T-helper 9 cell (primary cell): ENCODE measurements at places on chromosomes 7 and 10.

DNA sequence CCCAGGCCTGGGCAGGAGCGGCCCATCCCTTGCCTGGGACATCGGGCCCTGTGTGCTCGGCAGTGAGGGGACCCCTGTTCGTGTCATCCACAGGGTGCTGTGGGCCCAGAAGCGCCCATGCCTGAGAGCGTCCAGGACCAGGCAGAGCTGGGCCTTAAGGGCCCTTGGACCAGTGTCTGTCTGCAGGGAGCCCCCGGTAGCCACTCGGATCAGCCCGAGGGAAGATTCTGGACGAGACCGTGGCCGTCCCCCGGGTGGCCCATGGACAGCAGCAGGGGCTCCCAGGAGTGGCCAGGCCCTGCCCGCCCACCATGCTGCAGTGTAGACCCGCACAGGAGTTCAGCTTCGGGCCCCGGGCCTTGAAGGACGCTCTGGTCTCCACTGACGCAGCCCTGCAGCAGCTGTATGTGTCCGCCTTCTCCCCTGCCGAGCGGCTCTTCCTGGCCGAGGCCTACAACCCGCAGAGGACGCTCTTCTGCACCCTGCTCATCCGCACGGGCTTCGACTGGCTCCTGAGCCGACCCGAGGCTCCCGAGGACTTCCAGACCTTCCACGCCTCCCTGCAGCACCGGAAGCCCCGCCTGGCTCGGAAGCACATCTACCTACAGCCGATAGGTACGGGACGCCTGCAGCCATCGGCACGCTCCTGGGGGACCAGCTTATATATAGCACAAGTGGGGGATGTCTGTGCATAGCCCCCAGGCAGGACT, 12.3 kb downstream of the AMZ1 start:
- no peak for DNase-seq

DNA sequence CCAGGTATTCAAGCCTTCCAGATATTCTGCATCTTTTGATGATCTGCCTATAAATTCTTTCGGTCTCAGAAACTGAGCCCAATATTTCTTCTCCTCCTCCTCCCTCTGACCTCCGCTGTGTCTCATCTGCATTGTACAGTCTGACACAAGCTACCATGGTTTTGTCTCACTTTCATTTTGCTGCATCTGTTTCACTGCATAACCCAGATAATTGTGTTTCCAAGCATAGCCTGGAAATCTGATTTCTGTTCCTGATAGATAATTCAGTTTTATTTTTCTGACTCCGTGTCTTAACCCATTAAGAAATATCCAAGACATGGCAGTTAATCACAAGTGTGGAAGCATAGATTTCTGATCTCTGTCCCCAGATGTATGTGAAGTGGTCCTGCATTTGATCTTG, 374.2 kb upstream of the SEMA3A start:
- DNase-seq = no peak

- DNase-seq = no peak
These were observed 48.7 kb downstream of the BTRC start for GRCh38 chr10:101402711-101403110.

- no peak for DNase-seq
These were observed 379.8 kb downstream of the GRID1 start for GRCh38 chr10:85986777-85987176.

DNA sequence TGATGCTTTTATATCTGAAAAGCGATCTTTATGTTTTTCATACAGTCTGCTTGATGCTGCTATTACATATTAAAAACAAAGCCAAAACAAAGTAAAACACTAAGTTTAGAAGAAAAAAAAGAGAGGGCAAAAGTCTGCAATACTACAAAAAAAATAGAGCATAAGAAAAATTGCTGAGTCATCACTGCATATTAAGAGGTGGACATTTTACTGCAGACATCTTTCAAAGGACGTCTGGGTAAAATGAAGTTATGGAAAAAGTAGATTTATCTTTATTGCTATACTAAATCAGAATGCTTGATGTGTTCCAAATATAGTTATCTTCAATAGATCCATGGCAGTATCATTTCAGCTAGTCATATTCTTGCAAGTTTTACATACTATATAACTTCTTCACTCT, 172.0 kb downstream of the MAGI2 start:
- DNase-seq = no peak

GRCh38 chr10:69844698-69845097, 43.0 kb downstream of the COL13A1 start:
- DNase-seq = no peak

DNA sequence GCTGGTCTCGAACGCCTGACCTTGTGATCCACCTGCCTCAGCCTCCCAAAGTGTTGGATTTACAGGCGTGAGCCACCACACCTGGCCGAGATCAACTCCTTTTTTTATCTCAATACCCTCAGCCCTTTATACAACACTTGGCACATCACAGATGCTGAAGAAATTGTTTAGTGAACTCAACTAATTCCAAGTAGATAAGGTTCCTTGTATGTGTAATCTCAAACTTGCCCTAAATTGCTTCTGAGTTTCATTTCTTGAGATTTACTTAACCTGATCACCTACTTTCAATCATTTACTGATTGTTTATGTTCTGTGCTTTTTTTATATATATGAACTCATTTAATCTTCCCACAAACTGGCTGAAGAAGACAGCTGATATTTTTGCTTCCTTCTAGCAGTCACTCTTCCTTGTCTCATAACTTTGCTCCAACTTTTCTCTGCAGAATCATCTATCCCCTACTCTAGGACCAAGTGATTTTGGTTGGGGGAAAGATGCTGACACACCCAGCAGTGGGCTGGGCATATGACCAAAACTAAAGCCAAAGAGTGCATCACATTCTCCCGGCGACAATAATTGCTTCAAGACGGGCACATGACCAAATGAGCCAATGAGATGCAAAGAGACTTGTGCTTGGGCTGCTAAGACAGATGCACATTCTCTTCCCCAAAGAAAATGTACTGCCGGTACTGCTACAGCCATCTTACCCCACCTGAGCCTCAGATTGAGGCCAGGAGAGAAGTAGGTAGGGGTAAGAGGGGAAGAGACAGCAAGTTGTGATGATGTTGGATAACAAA, 40.3 kb upstream of the ARID5B start:
- no peak for DNase-seq

DNA sequence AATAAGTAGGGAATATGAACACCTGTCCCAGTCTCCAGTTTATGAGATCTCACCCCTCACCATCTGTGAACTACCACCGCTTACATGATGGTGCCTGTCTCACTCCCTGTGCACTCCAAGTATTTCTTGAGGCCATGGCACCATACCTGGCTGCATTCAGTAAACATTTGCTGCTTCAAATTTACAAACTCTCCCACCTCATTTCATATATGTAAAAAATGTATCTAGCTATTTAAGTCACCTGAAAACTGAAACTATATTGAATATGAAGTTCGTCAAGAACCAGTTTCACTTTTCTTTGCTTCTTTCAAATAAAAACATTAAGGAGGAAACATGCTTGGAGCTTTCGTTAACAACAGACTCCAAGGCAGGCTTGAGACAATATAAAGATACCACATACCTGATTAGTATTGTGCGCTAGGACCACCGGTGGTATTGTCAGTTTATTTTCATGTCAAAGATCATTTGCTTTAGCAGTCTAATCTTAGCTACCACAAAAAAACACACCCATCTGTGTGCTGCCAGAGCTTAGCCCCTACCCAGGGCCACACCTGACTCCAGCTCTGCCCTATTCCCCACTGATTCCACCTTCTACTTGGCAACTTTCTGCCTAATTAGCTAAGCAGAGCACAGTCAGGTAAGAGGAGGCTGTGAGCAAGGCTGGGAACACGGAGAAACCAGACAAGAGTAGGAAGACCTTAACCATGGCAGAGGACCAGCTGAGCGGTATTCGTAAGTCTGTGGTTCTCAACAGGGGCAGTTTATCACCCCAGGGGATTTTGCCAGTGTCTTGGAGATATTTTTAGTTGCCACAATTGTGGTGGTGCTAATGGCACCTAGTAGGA, 92.0 kb downstream of the ZFAND4 start:
- DNase-seq = no peak

DNA sequence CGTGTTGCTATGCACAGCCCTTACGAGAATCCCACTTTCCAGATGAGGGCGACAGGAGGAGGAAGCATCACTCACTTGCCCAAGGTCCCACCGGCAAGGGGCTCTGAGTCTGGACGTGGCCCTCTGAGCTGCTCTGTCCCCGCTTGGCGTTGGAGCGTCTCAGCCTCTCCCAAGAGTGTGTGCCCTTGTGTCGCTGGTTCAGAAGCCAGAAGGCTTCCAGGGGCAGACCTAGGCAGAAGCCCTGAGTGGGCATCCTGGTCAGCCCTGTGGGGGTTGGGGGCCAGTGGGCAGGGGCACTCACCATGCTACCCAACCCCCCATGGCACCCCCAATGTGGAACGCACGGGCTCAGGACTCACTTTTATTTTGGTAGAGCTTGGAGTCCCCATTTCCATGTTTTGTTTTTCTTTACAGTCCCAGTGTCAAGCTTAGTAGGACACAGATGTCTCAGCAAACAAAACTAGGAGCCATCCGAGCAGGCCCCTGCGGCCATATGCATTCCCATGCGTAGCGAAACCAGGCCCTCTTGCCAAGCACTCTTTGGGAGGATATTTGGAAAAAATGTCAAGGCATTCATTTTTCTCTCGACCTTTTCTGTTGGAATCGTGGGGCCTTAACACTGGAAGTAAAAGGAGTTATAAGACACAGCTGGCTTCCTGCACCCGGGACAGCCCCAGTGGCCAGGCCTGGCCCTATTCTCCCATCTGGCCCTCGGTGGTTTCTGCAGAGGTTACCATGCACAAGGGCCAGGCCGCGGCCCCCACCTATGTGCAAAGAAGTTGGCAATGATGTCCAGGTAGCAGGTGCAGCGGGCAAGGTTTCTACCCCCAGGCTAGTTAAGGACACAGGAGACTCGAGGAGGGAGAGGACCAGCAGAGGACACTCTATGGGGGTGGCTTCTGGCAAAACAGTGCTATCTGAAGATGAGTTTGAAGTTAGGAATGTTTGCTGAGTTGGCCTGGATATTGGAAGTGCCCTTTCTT, 97.0 kb downstream of the LHPP start:
- no peak for DNase-seq

DNA sequence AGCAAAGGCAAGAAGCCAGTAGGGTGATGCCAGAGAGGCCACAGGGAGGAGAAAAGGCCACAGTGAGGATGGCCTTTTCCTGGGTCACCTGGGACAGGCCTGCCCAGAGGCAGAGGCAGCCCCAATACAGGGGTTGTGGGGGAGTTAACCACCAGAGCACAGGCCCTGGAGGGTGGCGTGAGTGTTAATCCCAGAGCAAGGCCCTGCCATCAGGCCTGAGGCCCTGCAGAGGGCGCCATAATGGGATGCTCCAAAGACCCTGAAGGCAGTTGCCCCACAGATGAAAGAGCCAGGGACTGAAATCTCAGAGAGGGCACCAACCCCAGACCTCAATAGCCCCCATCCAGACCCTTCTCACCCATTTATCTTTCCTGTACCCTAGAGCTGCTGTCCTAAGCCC, 23.9 kb downstream of the SLC13A4 start:
- no peak for DNase-seq

GRCh38 chr7:141452911-141453310, 98.3 kb upstream of the AGK start:
- DNase-seq = no peak

DNA sequence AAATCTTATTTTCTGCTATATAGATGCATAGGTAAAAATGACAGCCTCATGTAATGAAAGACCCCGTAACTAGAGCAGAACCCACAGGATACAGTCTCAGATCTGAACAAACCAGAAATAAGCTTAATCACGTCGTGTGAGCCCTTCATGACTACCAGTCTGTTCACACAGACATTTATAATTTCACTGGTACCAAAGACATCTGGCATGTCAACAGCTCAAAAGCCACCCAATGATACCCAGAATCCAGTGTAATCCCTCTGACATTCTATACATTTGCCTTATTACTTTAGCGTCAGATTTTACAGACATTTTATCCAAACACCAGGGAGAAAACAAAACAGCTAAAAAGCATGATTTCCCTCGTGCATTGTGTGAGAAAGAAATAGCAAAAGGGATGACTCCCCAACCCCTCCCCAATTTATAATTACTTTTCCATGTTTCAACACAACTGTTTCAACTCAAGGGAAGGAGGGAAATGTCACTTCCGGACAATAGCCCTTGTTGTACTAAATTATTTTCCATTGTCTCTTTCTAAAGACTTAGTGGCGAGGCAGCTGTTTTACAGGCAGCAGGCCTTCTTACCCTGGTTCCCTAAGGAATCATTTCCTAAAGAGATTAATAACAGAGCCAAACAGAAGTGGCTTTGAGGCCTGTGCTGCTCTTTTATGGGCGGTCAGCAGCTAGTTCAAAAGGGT, 33.2 kb downstream of the DOCK4 start:
- DNase-seq = no peak

GRCh38 chr7:133702960-133703359, 424.2 kb upstream of the LRGUK start:
- no peak for DNase-seq

- DNase-seq = no peak
These were observed 56.0 kb upstream of the BAIAP2L1 start for GRCh38 chr7:98456866-98457265.

- no peak for DNase-seq
These were observed 192.9 kb downstream of the CAMK1D start for GRCh38 chr10:12542133-12542670.

DNA sequence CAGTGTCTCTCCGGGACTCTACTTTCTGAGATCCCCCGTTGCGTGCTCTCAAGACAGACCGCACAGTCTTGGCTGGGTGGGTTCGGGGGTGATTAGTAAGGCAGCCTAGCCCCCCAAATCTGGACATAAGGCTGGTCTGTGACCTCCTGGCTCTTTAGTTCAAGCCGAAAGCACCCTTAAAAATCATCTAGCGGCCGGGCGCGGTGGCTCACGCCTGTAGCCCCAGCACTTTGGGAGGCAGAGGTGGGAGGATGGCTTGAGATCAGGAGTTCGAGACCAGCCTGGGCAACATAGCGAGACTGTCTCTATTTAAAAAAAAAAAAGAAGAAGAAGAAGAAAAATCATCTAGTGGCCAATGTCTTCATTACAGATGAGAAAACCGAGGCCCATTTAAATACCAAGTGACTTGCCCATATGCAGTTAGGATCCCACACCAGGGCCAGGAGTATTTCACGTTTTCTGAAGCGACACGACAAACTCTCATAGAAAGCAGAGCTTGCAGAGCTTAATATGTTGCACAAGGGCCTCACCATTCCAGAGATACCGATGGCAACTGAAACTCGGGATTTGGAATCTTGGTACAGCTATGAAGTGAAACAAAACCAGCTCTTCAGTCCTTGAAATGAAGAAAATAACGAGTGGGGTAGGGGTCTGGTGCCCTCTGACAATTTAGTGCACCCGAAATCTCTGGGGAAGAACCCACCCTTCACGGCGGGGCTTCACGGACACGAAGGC, 703 bp upstream of the HILPDA start:
- DNase-seq = no peak

- DNase-seq = peak; percentile 28
These were observed 437.4 kb upstream of the GALNT17 start for GRCh38 chr7:70694434-70694970.

GRCh38 chr10:6151087-6151977, 51.4 kb upstream of the PFKFB3 start:
- no peak for DNase-seq

DNA sequence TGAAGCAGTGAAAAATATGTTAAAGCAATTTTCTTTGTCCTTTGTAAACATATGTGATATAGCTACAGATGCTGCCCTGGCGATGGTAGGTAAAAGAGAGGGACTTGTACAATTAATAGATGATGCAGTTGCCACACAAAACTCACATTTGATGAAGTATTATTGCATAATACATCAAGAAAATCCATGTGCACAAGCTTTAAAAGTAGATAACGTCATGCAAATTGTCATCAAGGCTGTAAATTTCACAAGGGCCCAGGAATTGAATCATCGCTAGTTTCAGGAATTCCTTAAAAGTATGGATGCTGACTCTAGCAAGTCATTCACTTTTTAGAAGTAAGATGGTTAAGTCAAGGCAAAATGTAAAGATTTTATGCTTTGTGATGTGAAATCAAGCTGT, 10.0 kb downstream of the CYP3A5 start:
- DNase-seq = no peak

GRCh38 chr7:90232430-90232829, 12.5 kb upstream of the CFAP69 start:
- no peak for DNase-seq
